Fibroblast of skin of back (primary cell): ENCODE measurements at places on chromosomes 4 and X.
A peak's percentile ranks its signal among the peaks of the same experiment; 100 is the strongest.

DNA sequence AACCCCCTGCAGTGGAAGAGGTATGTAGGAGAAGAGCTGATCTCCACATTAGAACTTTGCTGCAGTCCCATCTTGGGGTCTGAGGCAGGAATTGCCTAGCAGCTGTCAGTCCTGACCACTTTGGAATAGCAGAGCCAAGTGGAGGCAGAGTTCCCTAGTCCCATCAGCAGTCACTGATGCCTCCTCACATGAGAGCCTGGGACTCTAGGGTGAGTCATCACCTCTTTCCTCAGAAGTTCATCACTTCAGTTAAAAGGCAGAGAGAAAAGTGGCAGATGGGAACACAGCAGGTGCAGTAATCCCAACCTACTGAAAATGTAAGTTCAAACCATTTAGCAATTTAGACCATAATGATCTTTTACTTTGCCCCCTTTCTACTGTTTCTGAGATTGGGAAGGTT is 73.9 kb upstream of the MED14 start:
- DNase-seq, result peak; percentile 30

DNA sequence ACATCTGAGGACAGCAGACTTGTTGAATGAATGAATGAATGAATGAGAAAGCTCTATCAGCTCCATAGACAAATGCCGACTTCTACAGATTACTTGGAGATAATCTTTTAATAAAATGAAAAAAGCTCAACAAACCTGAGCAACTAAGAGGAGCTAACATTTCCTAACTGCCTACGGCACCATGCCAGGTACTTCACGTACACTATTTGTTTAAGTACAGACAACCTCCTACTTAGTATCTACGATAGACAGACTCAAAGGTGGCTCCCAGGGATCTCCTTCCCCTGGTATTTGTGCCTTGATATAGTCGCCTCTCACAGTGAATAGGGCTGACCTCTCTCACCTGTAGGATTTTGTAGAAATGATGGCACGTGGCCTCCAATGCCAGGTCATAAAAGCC is 412.2 kb upstream of the FAT1 start:
- DNase-seq, result no peak

DNA sequence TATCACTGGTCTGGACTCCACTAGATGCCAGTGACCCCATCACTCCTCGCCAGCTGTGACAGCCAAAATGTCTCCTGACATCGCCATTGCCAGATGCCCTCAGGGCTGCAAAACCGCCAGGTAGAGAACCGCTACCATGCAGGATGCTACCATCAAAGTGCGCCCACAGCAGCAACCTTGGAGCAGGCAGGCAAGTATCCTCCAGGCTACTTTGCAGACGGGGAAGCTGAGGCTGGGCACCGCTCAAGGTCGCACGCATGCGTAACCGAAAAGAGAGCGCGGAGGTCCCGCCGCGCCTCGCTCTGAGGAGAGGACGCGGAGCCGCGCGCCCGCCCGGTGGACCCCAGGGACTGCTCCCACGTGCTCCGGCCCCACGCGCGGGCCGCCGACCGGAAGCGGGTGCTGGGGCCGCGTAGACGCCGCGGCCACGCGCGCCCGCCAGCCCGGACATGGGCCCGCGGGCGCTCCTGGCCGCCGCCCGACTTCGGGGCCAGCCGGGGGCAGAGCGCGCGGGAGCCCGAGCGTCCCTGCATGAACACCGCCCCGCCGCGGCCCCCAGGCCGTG is at the start of gene STS:
Gene STS, plus strand, starts transcription at position 300 of the 565 bp plus-strand sequence. CDS start 105,488 bp downstream, outside the sequence.
- no peak for DNase-seq

DNA sequence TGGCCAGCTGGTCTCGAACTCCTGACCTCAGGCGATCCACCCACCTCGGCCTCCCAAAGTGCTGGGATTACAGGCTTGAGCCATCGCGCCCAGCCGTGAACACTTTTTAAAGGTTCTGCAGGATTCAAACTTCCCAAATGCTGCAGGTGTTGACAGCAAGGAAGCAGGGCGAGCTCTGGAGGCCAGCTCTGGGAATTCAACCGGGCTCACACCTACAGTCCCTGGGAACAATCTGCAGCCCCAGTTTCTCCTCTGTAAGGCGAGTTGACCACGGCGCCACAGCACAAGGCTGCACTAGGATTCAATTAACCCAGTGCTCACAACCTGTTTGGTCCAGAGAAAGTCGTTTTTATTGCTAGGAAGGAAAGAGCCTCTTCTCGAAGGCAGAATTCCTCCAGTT is 1.6 kb downstream of the MTNR1A start:
- DNase-seq, result no peak

DNA sequence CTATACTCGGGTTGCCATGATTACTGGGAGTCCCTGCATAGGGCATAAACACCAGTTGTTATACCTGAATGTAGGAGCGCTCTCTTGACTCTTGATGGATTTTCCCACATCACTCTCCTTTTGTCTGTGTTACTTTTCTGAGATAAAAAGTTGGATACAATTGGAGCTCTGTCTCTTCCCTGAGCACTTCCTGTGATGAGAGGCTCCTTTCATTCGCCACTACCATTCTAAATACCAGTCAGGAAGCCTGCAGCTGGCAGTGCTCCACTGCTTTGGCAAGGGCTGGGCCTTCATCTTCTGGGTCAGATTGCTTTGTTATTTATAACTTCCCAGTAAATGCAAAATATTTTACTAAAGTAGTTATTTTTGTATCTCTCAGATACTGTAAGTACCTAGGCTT is 13.9 kb downstream of the TCEANC start:
- DNase-seq, result no peak
